ENCODE measurements at places on chromosomes 2 and 18. TPM values are rescaled to one million over a fixed set of nuclear protein-coding genes. Genes with fewer than 3 reads are reported as not detected.

Gene OTOS
- total RNA-seq = not detected

Gene GDF7
- total RNA-seq = 0.40 TPM

Gene SERPINB10
- total RNA-seq = not detected

Gene SULT1C4
- not detected for total RNA-seq

Gene HOXD1
- 11.5 TPM for total RNA-seq

Gene TXNDC2
- total RNA-seq = not detected

Gene GPBAR1
- total RNA-seq = 3.5 TPM

DNA sequence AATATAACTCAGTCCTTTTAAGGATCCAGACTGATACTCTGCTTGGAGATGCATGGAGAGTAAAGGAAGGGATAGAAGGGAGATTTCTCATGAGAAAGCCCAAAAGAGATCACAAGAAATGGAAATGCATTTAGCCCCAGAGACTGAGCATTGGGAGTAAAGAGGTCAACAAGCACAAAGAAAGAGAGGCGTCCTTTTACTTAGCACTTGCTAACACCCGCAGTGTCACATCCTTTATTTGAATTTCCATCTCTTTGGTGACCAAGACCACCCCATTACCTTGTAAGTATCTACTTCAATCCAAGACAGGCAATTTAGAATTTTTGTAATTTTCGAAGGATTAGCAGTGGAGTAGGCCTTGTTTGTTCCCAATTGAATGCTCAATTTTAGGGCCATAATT is 111.8 kb upstream of the DCC start:
- DNase-seq = no peak

DNA sequence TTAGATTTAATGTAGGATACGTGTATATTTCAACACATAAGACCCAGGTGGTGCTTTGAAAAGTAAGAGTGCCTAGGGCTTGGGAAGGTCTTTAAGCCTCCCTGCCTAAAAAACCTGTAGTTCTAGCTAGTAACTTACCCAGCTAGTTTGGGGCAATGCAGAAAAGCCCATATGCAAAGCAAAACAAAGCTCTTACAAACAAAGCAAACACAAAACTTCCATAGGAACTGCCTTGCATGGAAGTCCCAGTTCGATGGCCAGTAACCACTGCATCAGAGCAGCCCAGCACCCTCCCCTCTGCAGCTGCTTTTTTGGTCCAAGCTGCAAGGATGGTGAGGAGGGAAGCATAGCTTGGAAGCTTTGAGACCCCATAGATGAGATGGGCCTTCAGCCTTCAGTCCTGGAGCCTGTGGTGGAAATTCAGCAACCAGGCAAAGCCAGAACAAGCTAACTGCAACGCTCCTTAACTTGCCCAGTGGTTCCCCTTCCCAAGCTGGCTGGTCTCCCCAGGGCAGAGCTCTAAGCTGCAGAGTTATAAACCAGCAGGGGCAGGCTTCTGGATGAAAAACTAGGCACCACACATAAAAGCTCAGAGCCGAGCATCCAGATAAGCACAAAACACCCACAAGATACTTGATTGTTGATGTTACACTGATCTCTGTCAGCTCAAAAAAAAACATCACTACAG is 16.2 kb downstream of the C2orf76 start:
- no peak for DNase-seq

GRCh38 chr2:46689993-46690392 is 210.6 kb downstream of the TMEM247 start:
- no peak for DNase-seq

GRCh38 chr2:2868085-2868484 is 509.5 kb downstream of the EIPR1 start:
- no peak for DNase-seq

Gene FBXO41
- 1.8 TPM for total RNA-seq

Gene C2orf72
- 38.3 TPM for total RNA-seq

GRCh38 chr18:58175122-58175785 is 131.2 kb downstream of the NEDD4L start:
- DNase-seq = no peak

DNA sequence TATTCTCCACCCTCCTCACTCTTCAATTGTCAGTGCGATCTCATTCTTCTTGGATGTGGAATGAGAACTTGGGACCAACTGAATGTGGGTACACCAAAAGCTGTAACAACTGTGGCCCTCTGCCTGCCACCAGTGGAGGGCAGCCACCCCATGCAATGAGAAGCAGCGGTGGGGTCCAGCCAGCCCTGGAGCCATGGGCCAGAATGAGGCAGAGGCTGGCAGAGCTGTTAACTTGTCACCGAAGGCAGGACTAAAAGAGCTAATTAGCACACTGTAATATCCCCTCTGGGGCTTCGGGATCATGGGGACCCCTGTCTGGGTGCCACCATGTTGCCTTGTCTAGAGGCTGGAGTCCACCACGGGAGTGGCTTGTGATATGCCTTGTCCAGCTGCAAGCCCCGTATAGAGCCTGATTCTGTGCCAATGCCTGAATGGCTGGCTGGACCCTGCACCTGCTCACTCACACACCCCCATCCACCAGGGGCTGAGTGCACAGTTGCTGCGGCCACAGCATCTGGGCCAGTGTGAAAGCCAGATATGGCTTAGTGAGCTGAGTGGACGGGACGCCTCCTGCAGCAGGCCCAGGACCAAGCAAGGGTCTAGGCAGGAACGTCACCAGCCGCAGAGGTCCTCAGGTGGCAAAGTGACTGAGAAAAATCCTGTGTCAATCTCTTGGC is 680.5 kb downstream of the DSC3 start:
- DNase-seq = no peak

DNA sequence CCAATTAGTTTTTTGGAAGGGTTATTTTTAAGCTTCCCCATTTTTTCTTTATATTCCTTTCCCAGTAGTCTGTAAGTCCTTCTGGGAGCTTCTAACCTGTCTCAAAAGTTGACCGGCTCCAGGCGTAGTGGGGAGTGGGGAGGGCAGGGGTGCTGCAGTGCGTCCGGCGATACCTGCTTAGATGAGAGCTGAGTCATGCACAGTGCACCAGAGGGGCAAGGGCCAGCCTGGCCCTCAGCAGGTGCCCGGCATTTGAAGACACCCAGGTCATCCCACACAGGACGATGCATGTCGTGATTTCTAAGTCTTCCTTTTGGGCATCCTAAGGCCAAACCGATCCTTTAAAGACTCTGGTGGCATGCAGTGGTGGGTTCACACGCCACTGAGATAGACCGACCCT is 73.4 kb downstream of the TPO start:
- no peak for DNase-seq

- DNase-seq = no peak
Measured at GRCh38 chr2:33134791-33135560, 188.2 kb downstream of the LTBP1 start.

DNA sequence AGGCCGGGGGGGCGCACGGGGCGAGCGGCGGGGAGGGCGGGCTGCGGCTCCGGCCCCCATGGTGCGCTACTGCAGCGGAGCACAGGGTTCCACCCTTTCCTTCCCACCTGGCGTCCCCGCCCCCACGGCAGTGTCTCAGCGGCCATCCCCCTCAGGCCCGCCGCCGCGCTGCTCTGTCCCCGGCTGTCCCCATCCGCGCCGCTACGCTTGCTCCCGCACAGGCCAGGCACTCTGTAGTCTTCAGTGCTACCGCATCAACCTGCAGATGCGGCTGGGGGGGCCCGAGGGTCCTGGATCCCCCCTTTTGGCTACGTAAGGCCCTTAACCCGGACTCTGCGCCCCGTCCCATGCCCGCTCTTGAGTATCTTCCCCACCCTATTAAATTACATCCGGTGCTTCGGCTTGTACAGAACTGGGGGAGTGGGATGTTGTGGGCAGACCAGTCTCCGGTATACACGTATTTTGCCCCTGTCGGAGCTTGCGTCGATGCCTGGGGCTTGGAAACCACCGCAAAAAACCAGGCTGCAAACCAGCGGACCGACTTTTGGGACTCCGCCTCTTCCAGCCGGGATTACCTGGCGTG is 598 bp upstream of the WBP1 start:
- DNase-seq = peak; percentile 88

Gene ZBTB7C
- total RNA-seq = 10.5 TPM

Gene GLB1L
- 9.5 TPM for total RNA-seq

DNA sequence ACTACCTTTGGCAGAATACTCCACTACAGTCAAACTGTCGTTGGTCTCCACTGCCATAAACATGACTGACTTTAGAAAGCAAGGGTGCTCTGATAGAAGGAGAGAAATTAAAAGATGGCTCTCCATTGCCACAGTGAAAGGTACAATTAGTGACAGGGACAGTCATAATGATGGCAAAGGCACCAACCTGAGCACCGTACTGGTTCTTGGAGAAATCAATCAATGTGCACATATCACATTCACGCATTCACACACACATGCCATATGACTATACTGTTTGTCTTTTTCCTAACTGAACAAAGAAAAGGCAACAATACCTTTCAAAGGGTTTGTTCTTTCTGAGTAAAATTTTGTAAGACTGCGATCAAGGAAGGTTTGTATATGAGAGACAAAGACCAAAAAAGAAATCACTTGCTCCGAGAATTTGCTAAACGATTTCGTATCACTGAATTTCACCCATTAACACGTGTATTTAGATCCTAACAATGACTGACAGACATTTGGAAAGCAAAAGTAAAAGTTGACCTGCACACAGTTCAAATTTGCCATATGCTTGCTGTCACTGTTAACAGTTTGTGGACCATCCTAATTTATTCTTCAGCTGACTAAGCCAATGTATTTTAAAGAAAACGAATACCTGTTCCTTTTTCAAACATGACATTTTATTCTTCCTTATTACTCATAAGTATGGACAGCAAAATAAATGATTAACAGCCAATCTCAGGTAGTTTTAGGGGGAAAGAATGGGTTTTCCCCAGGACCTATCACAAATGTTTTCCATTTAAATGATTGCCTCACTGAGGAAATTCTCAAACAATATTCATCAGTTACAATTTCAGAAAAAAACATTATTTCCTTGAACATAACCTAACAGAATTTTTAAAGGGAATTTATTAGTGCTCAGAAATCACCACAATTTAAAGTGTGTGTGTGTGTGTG is 644.4 kb downstream of the ZEB2 start:
- DNase-seq = no peak

GRCh38 chr18:55452123-55452611 is 135.8 kb downstream of the TCF4 start:
- DNase-seq = no peak

DNA sequence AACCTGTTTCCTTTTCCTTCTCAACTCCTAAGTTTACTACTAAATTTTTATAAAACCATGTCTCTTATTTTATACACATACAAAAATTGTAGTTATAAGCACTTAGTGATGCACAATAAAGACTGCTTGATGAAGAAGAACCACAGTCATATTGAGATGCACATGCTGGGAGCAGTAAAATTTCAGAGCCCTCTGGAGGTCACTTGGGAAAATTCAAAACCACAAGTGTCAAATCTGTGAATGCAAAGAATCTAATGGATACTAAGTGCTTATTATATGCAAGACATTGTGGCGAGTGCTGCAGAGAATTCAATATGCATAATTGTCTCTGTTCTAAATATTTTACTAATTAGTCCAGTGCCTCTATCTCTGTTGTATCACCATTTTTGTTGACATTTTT is 180.5 kb downstream of the VWC2L start:
- no peak for DNase-seq

DNA sequence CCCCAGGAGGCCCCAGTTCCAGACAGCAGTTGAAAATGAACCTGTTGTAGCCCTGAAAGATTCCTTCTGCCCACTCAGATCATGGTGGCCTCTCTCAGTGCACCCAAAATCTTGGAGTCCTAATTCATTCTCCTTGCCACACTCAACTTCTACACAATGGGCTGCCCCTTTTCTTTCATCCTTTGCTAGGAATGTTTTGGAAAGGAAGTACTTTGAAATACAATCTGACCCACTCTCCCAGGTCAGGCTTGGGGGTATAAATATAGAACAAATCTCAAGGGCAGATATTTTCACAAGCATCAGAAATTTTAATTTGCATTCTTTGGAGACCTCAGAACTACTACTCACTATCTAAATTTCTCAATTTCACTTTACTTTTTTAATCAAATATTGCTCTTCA is 103.2 kb upstream of the SH3BP4 start:
- DNase-seq = no peak

- DNase-seq = no peak
Measured at GRCh38 chr2:234278556-234279255, 218.2 kb downstream of the ARL4C start.

Gene SERPINB11
- not detected for total RNA-seq

Gene MSTN
- total RNA-seq = not detected

DNA sequence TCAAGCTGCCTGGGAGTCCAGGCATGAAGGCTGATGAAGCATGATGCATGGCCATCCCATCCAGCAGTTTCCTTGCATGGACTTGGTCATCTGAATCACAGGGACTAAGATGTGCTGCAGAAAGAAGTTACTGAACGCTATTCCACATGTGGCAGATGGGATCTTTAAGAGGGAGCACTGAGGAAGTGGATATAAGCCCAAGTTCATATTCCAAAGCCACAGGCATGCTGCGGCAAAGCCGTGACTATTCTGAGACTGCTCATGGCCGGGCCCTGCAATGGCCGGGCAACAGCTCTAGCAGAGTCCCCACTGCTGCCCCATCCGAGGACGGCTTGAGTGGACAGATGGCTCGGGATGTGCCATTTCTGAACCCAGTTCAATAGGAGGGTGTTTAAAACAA is 61.5 kb downstream of the STPG4 start:
- no peak for DNase-seq

Gene MC4R
- not detected for total RNA-seq

DNA sequence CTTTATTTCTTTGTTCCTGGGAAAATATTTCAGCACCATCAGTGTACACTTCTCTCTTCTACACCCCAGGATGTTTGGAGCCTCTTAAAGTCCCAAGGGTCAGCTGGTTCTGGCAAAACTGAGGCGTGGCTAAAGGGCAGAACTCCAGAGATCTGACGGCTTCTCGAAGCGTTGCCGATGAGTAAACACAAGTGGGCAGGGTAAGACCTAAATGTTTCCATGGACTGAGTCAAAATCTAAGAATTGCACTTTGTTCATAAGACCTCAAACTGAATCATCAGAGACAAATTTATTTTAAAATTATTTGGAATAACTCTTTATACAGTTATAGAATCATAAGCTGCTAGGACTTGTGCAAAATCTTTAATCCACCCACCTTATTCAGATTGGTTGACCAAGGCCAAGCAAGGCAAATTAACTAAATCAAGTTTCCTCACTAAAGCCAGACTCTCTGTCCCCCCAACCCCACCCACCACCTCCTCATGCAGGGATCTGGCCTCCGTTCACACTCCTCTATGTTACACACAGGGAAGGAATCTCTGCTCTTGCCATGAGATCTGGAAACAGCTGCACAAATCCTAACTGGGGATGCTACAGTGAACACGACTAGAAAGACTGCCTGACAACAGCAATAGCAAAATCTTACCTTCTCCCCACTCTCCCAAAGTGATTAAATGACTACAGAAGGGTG is 342.6 kb upstream of the KLHL29 start:
- DNase-seq = no peak

- DNase-seq = no peak
Measured at GRCh38 chr2:54206596-54206995, 49.4 kb downstream of the TSPYL6 start.

Gene AMER3
- not detected for total RNA-seq

GRCh38 chr2:42012651-42013050 is 35.2 kb upstream of the PKDCC start:
- DNase-seq = no peak

DNA sequence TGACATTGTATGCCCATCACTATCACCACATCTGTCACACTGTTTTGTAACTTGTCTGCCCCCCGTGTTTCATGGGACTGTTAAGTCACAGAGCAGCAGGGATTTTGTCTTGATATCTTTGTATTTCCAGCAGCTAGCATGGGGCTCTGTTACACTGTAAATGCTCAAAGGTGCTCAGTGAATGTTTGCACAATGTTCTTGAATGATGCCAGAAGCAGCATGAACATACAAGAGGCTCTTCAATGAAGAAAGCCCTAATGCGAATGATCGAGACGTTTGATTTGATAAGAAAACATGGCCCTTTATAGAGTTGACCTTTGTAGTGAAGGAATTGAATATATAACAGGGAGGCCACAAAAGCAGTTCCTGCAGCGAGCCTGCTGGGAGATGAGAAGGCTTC is 120.9 kb upstream of the TTC39C start:
- no peak for DNase-seq

All from Peyer's patch (tissue), 4 donors.